Activated CD4-positive, CD25-positive, alpha-beta regulatory T cell (primary cell): ENCODE measurements at places on chromosomes 7 and 10.

DNA sequence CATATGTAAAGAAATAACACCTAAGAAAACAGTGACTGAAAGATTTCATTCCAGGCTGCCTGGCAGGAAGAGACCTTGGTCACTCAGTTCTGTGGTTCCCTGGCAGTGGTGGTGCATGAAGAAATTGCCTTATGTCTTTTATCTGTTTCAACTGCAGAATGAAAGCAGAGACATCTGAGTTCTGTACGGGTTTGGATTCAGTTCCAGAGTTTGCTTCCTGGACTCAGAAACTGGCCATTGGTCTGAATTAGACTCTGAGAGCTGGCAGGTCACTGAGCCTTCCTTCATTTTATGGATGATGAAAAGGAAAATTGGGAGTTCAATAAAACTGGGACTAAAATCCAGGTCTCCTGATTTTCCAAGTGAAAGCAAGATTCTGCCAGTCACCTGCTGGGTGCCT is 428.9 kb upstream of the AUTS2 start:
- no peak for DNase-seq

DNA sequence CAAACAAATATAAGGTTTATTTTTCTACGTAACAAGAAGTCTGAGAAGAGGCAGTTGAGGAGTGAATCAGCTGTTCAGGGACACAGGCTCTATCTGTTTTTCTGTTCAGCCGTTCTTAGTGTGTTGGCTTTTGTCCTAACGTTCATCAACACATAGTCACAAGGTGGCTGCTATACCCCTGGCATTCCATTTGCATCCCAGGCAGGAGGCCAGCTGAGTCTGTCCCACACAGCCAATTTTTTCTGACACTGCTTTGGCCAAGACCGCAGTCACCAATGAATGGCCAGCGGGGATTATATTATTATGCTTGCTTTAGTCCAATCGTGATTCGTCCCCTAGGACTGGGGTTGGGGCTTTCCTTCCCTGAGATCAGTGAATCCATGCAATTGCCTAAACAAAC is 143.4 kb upstream of the CHST15 start:
- DNase-seq, result no peak

GRCh38 chr10:130994845-130995244 is 316.7 kb downstream of the TCERG1L start:
- no peak for DNase-seq

- DNase-seq, result no peak
Observed at GRCh38 chr7:94061326-94061725, 57.2 kb upstream of the BET1 start.

DNA sequence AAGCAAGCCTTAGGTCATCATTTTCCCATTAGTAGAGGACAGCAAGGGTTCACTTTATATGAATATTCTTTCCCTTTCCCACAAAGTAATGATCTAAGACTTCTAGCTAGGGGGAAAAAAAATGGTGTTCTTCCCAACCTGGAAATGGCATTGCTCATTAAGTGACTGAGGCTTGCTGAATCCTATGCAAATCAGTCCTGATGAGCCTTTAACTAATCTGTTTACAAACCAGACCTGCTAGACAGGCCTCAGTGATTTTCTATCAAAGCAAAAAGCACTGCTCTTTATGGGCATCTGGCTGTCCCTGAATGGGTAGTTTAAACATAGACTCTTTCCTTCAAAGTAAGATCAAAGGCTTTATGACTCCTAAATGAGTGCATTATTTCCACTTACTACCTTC is 146.3 kb downstream of the HIBADH start:
- DNase-seq, result no peak

DNA sequence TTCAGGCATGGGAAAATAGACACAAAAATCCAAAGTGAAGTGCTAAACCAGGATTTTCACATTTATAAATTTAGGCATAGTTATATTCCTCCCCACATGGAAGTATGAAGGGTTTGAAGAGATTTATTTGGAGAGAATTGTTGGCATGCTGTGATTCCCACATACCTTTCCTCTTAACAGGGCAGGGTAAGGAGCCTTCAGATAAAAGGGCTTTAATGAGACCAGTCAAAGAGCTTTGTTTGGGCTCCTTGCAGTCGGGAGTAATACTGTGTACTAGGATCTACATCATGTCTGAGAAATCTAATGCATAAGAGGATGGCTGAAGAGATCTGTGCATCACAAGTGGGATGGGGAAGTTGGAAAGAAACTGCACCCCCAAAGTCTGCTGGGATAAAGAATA is 140.8 kb upstream of the PTN start:
- DNase-seq, result no peak

DNA sequence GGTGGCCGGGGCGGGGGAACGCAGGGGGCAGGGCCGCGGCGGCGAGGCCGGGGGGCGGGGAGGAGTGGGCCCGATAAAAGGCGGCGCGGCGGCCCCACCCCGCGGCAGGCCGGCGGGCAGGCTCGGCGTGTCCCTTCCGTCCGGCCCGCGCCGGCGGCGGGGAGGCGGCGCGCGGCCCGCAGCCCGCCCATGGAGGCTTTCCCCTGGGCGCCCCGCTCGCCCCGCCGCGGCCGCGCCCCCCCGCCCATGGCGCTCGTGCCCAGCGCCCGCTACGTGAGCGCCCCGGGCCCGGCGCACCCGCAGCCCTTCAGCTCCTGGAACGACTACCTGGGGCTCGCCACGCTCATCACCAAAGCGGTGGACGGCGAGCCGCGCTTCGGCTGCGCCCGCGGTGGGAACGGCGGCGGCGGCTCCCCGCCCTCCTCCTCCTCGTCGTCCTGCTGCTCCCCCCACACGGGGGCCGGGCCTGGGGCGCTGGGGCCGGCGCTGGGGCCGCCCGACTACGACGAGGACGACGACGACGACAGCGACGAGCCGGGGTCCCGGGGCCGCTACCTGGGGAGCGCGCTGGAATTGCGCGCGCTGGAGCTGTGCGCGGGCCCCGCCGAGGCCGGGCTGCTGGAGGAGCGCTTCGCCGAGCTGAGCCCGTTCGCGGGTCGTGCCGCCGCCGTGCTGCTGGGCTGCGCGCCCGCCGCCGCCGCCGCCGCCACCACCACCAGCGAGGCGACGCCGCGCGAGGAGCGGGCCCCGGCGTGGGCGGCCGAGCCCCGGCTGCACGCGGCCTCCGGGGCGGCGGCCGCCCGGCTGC is at the start of gene NANOS1:
Gene NANOS1, plus strand, starts transcription at position 102 of the 808 bp plus-strand sequence. Its CDS starts 88 bp downstream, at position 190.
- DNase-seq, result no peak

- DNase-seq, result no peak
Observed at GRCh38 chr7:15888090-15888489, 201.6 kb upstream of the MEOX2 start.

- DNase-seq, result no peak
Observed at GRCh38 chr10:113474752-113475151, 78.1 kb upstream of the HABP2 start.

DNA sequence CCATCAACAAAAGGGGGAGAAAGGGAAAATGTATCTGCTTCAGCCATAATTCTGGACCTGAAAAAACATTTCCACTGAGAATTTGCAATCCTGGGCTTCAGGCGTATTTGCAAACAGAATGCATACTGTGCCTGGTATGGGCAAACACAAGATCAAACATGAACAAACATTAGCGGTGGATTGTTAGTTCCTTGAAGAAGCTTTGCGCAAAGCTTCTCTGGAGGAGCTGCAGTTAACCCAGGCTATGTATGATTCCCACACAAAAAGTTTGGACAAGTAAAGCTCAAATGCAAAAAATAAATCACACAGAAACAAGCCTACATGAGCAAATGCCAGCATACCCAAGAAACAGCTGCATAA is 20.4 kb upstream of the HILPDA start:
- DNase-seq, result no peak

- DNase-seq, result no peak
Observed at GRCh38 chr7:104650991-104651640, 322.7 kb downstream of the LHFPL3 start.

GRCh38 chr7:96952974-96953391 is 52.4 kb upstream of the DLX6 start:
- DNase-seq, result no peak

DNA sequence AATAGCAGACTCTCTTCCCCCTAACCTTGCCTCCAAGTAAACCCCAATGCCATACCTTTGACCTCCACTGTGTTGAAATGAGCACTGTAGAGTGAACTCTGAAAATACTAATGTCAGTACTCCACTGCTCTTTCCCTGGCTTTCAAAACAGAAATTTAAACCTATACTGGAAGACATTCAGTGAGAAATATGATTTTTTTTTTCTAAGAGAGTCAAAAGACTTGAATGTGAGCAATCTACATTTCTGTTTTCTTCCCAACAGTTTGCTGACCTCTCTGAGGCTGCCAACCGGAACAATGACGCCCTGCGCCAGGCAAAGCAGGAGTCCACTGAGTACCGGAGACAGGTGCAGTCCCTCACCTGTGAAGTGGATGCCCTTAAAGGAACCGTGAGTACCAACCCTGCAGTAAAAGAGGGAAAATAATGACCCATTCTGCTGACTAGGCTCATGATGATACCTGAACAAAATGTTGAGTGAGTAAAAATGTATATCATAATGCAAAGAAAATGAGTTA is 6.4 kb downstream of the VIM start:
- no peak for DNase-seq

DNA sequence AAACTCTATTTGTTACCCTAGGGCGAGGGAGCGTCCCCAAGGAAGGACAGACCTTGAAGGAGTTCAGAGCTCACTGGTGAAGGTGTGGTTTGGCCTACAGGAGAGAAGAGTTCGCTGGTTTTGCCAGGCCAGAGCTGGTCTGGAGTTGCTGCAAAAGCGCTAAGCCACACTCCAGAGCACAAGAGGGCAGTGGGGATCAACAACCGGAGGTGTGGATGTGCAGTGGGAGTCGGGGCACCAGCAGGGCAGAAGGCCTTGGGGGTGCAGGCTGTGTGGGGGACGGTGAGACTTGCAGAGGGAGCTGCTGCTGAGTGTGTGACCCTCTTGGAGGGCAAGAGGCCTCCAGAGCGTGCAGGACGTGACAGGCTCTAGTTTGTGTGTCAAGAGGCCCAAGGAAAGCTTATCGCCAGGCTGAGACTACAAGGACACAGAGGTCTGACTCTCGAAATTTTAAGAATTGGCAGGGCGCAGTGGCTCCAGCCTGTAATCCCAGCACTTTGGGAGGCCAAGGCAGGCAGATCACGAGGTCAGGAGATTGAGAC is 14.3 kb upstream of the CUL1 start:
- DNase-seq, result no peak

DNA sequence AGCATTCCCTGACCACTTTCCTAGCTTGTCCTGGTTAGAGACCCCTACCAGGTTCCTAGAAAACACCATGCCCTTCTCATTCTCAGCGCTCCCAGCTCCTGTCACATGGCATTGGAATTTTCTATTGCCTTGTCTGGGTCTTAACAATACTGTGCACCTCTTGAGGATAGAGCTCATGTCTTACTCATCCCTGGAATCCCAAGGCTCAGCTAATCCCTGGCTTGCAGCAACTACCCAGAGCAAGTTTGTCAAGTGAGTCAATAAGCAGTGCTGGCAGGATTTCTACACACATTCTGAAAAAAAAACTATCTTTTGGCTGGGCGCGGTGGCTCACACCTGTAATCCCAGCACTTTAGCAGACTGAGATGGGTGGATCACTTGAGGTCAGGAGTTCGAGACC is 11.7 kb upstream of the PRDX3 start:
- DNase-seq, result no peak

- no peak for DNase-seq
Observed at GRCh38 chr7:79454361-79454960, 994 bp upstream of the MAGI2 start.

DNA sequence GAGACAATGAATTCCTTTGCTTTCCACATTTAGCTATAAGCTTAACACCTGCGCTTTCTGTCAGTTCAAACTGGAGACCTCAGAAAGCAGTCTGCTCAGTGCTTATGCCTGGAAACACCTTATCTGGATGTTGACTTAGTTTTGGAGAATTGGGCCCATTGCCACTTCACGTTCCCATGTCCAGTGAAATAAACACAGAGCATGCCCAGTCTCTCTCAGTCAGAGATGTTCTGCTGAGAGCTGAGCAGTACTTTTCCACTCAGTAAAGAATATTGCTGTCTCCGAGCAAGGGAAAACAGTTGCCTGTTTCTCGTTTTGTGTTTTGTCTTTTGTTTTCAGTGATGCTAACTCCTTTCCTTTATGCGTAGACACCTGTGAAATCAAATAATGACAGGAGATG is 83.2 kb upstream of the PRR15 start:
- DNase-seq, result no peak

DNA sequence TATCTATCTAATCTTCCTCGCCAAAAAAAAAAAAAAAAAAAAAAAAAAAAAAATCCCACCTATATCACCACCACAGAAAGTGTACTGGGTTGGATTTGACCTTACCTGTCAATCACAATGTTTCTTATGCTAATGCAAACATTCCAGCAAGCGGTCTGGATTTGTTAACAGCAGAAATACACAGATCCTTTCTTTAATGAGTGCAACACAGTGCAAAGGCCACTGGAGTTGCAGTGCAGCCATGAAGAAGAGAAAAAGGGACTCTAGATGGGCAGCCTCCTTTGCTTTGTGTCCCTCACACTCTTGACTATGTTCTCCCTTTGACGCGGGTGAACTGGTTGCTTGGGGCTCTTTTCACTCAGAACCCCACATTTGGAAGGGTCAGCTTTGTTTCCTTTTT is 127.3 kb upstream of the PRKCQ start:
- no peak for DNase-seq

GRCh38 chr10:75117995-75118394 is 6.5 kb downstream of the SAMD8 start:
- DNase-seq, result no peak

DNA sequence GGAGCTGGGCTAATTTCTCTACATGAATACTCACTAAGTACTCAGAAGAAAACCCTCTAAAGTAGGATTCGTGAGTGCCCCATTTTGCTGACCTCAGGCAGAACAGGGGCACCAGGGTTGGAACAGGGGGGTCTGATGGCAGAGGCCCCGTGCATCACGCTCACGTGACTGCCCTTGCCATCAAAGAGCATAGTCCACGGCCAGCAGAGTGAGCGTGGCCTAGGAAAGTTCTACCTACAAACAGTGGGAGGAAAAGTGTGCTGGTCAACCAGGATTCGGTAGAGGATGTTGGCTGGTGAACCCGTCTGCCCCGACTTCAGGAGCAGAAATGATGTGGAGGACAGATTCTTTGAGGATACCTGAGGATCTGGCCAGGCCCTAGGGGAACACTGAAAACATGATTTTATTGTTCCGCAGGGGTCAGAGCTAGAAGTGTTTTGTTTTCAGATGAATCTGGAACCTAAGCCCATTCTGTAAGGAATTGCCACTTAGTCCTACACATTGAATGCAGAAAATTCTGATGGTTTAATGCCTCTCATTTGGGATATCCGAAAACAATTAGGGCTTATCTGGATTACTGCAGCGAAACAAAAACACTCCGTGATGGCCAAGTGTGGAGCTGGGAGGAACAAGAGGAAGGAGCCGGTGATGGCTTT is 138.8 kb upstream of the SHH start:
- no peak for DNase-seq

DNA sequence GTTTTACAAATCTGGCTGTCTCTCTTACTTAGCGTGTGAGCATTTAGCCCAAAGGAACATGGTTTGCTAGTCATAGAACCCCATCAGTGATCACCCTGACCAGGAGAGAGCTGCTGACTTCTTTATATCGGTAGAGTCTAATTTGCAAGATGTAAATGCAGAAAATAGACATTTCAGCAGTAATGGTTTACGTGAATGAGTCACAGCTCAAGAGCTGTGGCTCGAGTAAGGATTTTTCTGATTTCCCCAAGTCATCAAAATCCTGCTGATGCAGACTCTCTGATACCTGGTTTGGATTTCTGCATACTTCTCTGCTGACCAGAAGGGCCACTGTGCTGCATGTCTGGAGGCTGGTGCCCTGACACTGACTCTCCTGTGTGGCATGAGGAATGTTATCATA is 25.7 kb downstream of the NUB1 start:
- DNase-seq, result no peak

- DNase-seq, result no peak
Observed at GRCh38 chr10:44193567-44194220, 191.2 kb downstream of the CXCL12 start.
